Naive thymus-derived CD8-positive, alpha-beta T cell (primary cell): ENCODE measurements at places on chromosomes 3 and 15. TPM values are rescaled to one million over a fixed set of nuclear protein-coding genes. Genes with fewer than 3 reads are reported as not detected.

- DNase-seq: no peak
Observed at GRCh38 chr3:172074032-172074431, 34.7 kb downstream of the FNDC3B start.

DNA sequence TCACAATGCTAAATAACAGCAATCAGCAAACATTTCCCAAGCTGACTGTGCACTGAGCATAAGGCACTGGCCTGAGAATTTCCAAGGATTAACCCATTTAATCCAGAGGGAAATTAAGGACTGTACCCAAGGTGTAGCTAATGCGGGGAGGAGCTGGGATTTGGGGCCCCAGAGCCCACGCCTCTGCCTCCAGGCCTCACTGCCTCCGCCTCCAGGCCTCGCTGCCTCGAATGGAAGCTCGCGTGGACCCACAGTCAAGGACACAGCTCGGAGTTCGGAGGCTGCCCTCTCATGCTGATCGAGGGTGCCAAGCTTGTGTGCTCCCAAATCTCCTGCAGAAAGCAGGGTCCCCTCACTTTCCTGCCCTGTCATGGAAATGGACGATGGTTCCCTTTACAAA is 76.5 kb upstream of the SNRPA1 start:
- no peak for DNase-seq

DNA sequence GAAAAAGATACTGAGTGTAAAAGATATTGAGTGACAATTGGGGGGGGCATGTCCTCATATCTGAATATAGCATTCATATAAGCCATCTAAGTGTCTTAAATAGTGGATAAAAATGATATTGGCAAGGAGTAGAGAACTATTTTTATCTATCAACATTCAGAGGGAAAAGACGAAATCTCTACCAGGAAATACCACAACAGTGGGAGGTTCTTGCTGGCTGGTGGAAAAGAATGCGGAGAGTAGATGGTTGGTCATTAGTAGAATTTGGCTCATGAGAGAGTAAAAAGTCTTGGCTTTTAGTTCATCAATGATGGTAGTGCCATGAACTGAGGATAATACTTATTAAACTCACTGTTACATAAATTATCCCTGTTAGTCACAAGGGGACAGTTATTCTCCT is 4.8 kb upstream of the TCF12 start:
- DNase-seq: no peak

GRCh38 chr15:58232281-58233065 is 94.3 kb downstream of the AQP9 start:
- DNase-seq: no peak

ZIC4 gene
- total RNA-seq: not detected

DNA sequence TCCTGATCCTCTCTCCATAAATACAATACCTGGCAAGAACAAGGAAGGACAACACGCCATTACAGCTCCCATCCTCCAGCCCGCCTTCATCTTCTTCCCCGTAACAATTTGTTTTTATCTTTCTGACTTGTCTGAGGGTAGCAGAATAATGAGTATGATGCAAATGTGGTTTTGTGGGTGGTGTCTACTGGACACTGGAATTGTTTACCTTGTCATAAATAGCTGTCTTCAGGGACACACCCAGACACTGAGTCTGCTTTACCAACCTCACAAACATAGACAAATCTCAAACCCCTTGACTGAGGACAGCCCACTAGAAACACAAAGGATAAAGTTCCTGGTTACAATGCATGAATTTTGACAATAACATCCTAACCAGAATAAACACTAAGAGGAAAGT is 13.4 kb downstream of the WDR72 start:
- DNase-seq: no peak

CACNA2D3 gene
- not detected for total RNA-seq

SEMA3G gene
- total RNA-seq: not detected

GRCh38 chr15:71914092-71914491 is 103.7 kb downstream of the NR2E3 start:
- DNase-seq: no peak

EPB42 gene
- not detected for total RNA-seq

GRCh38 chr15:76945494-76946093 is 14.0 kb downstream of the RCN2 start:
- no peak for DNase-seq

REC114 gene
- not detected for total RNA-seq

SKOR1 gene
- 1.0 TPM for total RNA-seq

VIPR1 gene
- total RNA-seq: 122 TPM

DNA sequence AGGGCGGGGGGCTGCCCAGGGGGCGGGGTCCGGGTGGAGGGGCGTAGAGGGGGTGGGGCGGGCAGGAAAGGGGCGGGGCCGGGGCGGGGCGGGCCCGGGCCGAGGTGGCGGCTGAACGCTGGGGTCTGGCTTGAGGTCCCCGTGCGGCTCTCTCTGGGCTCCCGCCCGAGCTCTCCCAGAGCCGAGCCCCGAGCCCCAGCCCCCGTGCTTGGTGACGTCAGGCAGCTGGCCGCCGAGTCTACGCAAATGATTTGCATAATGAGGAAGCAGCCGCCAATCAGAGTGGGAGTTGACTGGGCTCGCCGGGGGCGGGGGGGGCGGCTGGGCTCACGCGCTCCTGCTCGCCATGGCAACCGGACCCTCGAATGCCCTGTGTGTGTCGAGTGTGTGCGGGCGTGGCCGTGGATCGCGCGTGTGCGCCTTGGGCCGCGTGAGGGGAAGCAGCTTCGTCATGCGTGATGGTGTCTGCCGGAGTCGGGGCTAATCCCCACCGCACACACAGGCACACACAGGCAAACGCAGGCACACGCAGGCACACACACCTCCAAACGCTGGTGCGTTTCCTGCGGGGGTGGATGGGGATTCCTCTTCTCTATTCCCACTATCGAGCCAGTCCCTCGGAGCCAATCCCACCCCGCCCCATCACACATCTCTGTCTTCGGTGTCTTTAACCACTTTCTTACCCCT is at the start of gene CELF6:
Gene CELF6 (minus strand): TSS at position 173 of the 687 bp plus-strand sequence. CDS start 283 bp downstream, outside the sequence.
- DNase-seq: peak; percentile 58

- DNase-seq: no peak
Observed at GRCh38 chr3:76664816-76665215, 375.1 kb upstream of the ROBO2 start.

DNA sequence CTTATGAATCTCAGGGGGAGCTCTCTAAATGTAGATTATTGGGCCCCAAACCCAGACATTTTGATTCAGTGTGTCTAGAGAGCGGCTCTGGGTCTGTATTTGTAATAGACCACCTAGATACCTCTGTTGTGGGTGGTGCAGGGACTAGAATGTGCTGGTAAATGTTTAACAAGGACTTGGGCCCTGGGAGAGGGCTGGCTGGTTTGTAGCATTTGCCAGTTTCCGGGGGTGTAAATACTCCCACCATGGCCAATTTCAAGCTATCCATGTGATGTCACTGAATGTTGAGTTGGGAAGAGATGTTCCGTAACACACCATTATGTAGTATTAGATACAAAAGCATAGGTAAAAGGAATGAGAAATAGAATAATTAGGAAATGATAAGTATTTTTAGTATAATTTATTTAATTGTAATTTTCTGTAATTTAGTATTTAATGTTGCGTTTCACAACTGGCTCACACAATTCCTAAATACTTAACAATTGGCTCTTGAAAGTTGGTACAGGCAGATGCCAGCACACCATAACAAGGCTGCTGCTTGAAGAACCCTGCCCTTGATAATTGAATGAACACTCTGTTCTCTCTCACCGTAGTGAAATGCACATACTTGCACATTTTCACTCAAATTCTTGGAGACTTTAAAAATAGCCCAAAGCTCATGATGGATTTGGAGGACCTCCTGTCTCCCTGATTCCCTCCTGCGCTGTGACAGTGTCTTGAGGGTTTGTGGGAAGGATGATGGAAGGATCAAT is 359.2 kb upstream of the PROK2 start:
- no peak for DNase-seq

DNA sequence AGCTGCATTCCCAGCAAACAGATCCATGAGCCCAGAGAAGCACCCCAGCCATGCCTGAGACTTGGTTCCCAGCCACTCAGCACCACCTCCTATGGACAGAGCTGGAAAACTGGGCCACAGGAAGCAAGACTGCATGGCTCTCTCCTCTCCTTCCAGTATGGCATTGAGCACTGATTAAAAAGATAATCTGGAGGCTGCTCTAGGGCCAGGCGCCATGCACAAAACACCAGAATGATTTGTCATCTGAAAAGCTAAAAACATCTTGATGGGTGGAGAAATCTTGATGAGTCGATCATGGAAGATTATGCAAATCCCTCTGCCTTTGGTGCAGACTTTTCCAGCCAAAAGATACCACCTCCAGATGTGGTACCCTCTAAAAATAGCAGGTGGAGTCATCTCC is 62.7 kb upstream of the MRPS22 start:
- DNase-seq: no peak
